ENCODE measurements at places on chromosomes 5 and 9.

- no peak for DNase-seq
Observed at GRCh38 chr9:15975101-15975778, 422.4 kb downstream of the CCDC171 start.

DNA sequence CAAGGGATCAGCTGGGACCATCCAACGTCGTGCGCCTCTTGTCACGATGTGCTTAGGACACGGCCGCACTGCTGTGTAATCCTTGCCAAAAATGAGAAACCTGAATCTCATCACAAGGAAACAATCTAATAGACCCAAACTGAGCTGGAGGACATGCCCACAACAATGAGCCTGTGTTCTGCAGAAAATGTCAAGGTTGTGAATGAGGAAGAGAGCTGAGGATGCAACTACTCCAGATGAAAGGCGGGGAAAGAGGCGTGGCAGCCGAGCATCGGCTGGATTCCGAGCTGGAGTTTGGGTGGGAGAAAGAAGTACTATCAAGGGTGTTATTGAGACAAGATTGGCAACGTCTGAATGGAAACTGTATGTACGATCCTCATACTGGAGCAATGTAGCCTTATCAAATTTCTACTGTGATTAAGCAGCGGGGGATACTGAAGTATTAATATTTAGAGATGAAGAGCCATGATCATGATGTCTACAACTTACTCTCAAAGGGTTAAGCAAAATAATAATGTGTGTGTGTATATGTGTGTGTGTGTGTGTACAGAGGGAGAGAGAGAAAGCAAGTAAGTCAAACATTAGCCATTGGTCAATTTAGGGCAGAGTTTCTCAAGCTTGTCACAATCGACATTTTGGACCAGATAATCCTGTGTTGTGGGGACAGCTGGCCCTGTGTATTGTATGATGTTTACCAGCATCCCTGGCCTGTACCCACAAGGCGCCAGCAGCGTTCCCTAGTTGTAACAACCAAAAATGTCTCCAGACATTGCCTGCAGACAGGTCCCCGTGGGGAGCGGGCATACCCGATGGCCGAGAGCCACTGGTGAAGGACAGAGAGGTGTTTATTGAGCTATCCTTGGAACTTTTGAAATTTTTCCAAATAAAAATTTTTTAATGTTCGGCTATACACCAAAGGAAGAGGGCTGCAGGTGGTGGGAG is 46.5 kb downstream of the DUSP1 start:
- DNase-seq: no peak

DNA sequence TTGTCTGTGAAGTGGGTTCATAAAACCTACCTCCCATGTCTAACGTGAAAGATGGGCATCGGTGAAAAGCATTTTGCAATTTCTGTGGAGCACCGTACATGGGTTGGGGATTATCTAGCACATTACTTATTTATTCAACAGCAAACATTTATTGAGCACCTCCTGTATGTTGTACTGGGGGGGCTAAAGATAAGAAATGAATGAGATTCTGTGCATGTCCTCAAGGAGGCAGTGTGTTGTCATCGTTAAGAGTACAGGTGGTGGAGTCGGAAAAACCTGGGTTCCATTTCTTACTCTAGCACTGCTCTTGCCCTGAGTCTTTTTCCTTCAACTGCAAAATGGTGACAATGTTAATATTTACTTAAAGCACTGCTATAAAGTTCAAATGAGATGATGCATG is 30.4 kb upstream of the DENND1A start:
- DNase-seq: no peak

DNA sequence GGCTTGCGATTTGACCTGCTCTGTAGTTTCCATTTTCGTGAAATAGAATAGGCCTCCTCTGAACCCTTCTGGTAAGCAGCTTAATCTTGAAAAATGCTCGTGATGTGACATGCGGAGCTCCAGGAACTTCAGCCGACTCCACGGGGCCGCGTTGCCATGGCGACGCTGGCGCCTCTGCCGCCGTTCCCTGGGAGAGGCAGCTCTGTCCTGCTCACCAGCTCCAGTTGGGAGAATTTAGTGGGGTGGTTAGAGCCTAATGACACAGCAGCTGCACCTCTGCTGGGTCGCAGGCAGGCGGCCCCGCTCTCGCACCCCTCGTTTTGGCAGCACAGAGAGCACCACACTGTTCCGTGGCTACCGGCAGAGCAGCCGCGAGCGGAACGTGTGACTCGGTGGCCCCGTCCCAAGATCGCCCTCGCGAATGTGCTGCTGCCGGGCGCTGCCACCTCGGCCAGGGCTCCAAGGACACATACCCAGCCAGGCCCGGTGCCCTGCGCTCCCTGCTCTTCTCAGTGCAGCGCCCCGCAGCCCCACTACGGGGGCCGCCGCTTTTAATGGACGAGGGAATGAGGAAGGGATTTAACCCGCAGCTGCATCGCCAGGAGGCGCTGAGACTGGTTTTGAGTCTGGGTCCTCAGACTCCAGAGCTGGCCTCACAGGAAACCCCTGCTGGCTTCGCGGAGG is 131.2 kb upstream of the LMX1B start:
- DNase-seq: no peak

DNA sequence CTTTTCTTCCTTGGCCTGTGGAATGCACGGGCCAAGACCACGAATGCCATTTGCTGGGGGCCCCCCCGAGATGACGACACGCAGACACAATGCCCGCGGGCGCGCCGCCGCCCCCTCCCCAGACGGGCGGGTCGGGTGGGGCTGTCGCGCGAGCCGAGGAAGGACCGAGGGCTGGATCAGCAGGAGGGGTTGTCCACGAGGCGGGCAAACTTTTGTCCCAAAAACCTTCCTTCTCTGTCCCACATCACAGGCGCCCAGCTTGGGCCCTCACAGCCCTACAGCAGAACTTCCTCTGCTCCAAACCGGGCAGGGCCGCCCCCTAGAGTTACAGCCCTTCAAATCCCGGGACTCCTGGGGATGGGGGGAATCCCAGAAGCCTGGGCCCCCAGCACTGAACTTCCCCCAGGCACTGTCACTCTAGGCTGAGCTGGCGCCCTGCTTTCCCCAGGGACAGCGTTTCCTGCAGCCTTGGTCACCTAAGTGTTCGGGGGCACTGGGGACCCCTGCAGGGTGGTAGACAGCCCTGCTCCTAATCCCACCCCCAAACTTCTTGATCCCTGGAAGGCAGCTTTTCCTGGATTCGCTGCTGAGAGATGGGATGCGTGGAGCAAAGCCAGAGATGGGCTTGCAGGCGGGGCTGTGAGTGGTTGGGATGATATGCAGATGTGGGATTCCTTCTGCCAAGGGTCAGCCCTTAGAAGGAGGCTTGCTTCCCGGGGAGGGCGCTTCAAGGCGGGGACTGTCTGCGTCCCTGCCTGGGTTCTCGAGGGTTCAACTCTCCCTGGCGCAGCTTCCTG is 980 bp downstream of the COL5A1 start:
- no peak for DNase-seq

DNA sequence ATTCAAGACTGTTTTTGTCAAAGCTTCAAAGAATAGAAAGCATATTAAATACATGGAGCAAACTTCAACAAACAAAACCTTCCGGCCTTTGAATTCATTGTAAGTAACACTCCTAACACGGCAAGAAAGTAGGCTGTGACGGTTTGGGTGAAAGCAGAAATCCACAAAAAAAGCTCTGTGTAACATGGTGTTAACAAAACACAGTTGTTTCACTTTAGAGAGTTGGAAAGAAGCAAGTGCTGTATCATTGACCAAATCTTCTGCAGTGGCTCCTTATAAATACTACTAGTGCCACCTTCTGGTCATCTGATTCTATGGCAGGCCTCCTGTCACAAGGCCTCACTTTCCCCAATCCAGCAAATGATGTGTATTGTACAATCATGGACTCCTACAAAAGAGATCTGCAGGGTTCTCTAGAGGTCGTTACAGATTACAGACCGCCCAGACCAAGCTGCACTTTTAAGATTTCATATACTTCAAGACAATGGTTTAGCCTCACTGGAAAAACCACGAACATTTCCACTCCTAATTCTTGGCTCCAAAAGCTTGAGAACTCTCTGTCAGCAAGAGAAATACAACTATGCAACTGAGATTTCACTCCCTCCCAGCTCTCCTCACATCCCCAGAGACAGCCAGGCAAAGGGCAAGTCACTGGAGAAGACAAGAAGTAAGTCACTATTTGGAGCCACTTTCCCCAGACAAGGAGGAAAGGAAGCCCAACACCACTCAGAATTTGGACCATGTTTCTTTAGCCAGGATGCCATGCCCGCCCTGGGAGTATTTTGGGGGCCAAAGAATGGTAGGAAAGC is 196.2 kb downstream of the DTWD2 start:
- DNase-seq: no peak

DNA sequence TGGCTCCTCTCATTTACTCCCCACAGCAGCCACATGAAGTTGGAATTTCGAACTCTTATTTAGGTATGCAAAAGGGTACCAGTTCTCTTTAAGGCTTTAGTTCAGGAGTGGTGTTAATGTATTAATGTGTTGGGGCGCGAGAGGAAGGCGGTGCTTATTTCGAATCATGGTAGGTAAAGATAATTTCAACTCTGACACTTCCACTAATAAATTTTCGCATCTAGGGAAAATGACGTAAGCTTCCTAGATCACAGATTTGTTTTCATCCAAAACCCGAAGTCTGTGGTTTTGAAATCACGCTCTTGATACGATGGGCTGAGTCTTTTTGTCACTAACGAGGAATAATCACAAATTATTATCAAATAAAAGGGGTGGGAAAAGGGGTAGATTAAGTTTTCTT is 681 bp downstream of the PPWD1 start:
- DNase-seq: no peak

DNA sequence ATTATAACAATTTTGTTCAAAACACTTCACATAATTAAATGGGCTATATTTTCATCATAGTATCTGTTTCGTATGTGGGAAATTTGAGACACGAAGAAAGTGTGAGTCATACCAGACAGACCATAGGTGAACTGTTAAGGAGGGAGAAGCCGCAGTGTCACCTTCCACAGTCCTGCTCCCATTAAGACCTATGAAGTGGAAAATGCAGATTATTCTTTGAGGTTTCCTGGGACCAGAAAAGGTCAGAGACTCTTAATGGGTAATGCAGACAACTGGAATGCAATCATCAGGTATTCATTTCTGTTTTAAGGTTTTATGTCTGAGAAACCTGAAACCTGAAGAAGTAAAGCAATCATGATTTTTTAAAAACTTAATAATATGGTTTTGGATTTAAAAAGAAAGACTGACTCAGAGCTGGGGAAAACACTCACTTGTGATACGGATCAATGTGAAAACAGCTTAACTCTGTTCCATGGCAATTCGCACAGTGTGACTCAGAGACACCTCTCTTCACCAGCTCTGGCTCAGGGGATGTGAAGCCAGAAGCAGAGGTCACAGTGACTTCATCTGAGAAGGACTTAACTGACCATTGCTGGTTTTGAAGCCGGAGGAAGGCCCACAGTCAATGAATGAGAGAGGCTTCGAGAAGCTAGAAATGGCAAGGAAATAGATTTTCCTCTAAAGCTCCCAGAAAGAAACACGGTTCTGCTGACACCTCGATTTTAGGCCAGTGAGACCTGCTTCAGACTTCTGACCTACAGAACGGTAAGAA is 17.2 kb upstream of the GCNT1 start:
- no peak for DNase-seq

DNA sequence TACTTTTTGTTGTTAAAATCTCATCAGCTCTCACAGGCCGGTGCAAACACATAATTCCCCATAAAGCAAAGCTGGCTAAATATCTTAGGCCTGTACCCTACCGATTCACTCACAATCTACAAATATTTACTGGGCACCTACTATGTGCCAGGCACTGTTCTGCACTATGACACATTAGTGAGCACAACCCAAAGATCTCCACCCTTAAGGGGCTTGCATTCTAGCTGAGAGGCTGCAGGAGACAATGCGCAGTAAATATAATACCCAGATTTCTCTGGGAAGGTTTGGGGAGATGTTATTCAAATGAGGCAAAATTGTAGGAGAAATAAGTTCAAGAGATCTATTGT is 53.7 kb downstream of the FNBP1 start:
- DNase-seq: no peak

GRCh38 chr9:123978981-123979380 is 32.6 kb upstream of the LHX2 start:
- DNase-seq: no peak

GRCh38 chr5:15980835-15981234 is 198.8 kb downstream of the MARCHF11 start:
- DNase-seq: no peak

DNA sequence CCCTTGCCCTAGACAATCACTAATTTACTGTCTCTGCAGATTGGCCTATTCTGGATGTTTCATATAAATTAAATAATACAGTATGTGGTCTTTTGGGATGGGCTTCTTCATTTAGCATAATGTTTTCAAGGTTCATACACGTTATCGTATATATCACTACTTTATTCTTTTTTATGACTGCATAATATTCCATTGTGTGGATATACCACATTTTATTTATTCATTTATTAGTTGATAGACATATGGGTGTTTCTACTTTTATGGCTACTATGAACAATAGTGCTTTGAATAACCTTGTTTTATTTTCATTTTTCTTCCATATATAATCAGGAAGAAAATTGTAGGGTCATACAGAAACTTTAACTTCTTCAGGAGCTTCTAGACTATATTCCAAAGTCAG is 108.5 kb upstream of the PAPPA start:
- no peak for DNase-seq

- no peak for DNase-seq
Observed at GRCh38 chr5:180598797-180599589, 7.7 kb upstream of the SCGB3A1 start.

GRCh38 chr9:98790842-98791607 is 5.3 kb downstream of the ANKS6 start:
- DNase-seq: peak; percentile 25

GRCh38 chr9:134407121-134407779 is 81.0 kb downstream of the RXRA start:
- peak; percentile 57 for DNase-seq

GRCh38 chr5:170638454-170639220 is 134.8 kb downstream of the KCNIP1 start:
- DNase-seq: peak; percentile 34
